ENCODE measurements at places on chromosomes 3 and 15.

DNA sequence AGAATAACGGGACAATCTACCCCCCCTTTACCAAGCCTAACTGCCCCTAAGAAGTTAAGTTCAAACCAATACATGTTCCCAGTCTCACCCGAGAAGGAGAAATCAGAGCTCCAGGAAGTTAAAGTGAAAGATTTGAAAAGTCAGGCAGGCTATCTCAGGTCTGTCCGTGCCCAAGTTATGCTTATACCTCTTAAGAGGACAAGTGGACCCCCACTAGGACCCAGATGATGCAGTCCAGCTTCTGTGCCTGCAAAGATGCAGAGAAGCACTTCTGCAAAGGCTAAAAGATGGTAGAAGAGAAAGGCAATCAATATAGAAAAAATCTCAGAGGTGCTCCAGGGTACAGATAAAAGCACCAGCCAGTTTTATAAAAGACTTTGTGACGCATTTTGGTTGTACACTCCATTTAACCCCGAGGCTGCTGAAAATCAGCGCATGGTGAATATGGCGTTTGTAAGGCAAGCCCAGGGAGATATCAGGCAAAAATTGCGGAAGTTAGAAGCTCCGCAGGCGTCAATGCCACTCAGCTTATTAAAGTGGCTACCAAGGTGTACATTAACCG, 9.8 kb upstream of the SLC9C1 start:
- DNase-seq: no peak

GRCh38 chr3:25581335-25581734, 83.4 kb downstream of the TOP2B start:
- DNase-seq: no peak

DNA sequence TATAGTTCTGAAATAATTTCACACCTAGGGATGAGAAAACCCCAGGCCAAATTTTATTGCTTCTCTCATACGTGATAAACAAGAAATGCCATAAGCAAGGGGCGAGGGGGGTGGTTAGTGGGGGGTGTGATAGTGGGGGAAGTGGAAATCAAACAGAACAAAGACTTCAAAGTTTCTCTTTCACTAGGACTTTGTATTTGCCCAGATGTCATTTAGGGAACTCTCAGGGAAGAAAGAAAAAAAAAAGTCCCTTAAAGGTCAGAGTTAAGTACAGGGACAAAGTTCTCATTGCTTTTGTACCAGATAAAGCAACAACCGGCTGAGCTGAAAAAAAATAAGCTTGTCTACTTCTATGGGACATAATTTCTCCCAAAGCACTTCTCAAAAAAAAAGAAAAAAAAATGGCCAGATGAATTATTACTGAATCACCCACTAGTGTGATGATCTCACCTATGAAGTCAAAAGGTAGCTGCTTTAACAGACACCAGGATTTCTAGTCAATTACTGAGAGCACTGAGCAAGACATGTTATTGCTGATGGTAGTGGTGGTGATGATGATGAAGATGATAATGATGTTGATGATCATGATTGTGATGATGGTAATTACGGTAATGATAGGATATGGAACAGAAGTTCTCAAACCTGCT, 56.2 kb downstream of the FHIT start:
- no peak for DNase-seq

DNA sequence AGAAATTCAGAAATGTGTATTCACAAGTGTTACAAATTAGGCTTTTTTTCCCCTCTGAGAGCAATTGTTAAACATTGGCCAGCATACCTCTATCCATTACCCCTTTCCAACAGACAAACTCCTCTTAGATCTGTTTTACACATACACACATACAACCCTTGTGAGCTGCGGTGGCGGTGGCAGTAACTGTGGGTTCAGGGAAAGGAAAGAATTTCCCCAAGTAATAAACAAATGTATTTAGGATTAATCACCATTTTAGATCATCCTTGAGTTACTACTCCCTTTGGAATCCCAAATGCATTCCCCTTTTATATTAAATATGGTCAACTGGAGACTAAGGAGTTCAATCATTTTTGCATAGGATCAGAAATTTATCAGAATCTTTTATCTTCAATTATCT, 667.0 kb downstream of the FHIT start:
- no peak for DNase-seq

DNA sequence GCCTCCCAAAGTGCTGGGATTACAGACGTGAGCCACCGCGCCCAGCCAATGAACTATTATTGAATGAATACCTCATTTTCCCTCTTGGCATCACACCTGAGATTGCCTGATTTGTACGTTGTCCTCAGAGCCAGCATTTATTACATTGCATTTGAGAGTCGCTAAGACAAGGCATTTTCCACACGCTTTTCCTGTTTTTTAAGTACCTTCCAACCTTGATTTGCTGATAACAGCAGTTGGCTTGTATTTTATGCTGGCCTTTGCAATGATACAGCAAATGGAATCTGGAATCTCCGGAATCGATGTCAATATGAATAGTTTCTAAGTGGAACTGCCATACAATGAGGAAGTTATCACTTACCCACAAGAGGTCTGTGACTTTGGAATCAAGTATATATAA, 15.7 kb upstream of the CNBP start:
- no peak for DNase-seq

- DNase-seq: no peak
Observed at GRCh38 chr15:38226608-38227266, 25.9 kb upstream of the SPRED1 start.

DNA sequence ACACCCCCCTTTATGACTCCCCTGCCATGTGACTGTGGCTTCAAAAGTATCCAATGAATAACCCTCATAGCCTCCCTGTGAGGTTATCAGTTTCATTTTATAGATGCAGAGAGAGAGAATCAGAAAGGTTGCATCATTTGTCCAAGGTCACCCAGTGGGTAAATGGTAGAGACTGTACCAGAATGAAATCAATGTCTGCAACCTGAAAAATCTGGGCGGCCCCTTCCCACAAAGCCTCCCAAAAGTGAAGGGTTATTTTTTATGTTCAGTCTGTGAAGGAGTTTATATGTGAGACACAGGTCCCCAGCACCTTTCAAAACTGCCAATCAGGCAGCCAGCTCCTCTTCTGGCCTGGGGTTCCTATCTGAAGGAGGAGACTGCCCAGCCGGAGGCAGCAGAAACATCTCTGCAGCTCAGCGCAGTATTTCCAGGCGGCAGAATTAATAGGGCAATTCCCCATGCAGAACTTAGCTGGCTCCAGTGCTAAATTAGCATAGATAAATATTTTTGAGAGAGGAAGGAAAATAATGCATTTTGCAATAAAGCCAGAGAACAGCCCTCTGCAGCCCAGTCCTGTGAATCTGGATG, 130.8 kb upstream of the PRR20G start:
- DNase-seq: no peak

DNA sequence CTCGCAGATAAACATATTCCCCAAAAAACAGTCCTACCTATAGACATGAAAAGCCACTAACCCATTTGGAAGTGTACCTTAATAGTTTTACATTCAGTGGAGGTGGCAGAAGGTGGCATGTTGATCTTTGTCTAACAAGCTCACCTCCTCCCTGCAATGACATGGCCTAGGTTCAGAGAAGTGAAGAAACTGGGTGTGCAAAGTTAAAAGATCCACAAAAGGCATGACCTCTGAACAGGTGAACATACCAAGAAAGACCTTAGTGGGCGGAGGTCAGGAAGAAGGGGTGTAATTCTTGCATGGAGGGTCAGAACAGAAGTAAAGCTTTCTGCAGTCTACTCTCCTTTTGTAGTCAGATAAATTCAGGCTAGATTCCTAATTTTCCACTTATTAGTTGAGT, 822 bp downstream of the MRPL3 start:
- DNase-seq: no peak
